ENCODE measurements at places on chromosomes 5 and 9.

- no peak for DNase-seq
Observed at GRCh38 chr9:93952119-93952783, 2.9 kb downstream of the BARX1 start.

GRCh38 chr9:4678679-4679267 is 596 bp upstream of the CDC37L1 start:
- DNase-seq, result peak; percentile 18

DNA sequence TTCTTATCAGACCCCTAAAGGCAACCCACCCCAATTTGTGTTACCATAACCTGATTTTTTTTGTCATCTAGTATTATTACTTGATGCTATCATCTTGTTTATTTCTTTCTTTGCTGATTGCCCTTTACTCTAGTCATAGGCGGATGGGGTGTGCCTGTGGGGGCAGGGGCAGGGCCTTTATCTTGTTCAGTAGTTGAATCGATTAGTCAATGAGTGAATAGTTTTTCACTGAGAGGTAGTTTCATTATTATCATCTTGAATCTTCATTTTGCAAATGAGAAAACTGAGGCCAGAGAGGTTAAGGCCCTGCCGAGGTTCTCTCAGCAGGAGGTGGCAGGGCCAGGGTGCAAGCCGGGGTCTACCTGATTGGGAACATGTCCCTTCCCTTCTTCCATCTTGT is 9.4 kb upstream of the GM2A start:
- no peak for DNase-seq

- no peak for DNase-seq
Observed at GRCh38 chr9:124066783-124067577, 55.4 kb downstream of the LHX2 start.

DNA sequence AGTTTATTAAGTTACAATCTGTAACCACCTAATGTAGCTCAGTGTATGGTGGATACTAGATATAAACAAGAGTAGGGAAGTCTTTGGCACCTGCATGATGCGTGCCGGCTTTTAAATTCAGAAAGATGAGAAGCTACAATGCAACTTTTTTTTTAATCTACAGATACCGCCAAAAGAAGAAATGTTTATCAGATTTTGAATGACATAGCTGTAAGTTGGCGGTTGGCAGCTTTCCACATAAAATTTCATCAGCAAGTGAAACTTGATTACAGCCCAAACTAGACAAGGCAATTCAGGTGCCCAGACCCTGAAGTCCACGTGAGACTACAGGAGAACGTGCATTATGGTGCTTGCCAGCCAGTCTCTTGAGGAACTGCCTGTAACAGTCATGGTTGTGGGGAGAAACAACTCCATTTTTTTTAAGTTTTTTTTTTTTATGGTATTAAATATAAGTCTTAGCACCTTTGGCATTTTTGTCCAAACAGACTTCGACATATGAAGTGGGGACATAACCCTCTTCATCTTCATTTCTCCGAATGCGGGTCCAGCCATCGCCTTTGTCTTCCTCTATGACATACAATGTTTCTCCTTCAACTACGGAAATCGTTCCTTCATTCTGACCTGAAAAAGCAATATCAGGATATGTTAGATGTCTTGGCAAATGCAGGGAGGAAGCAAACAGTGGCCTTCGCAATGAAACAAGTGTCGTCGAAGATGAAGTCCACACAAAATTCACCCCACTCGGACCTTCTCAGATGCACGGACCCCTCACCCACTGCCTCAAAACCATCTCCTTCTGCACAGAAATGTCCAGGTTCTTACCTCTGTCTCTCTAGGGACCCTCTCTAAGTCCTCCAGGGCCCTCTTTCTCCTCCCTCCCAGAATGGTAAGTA is 60.4 kb downstream of the USP20 start:
- no peak for DNase-seq

GRCh38 chr9:5857928-5858327 is 25.0 kb upstream of the ERMP1 start:
- no peak for DNase-seq

DNA sequence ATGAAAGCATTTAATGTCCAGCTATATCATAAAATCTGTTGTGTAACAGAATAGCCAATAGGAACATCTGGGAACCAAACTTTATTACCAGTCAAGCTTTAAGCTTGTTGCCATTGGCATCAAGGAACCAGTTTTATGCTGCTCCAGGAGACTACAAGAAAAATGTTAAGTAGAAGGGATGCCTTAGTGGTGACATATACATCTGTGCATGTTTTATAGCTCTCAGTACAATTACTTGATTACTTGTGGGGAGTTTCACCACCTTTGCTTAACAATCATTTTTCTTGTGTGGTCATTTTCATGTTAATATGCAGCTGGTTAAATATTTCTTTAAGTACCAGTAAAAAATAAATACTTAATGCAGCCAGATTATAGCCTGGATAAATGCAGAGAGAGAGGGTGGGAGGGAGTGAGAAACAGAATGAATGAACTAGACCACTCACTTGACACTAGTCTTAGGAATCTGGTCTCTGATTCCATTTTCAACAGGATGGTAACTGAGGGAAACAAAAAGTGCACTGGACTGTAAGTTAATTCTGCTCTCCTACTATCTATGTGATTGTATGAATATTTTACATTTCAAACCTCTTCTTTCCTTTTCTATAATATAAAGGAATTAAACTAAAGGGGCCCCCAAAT is 35.7 kb upstream of the LURAP1L start:
- DNase-seq, result no peak

- no peak for DNase-seq
Observed at GRCh38 chr5:136021016-136021405, 7.8 kb upstream of the TGFBI start.

DNA sequence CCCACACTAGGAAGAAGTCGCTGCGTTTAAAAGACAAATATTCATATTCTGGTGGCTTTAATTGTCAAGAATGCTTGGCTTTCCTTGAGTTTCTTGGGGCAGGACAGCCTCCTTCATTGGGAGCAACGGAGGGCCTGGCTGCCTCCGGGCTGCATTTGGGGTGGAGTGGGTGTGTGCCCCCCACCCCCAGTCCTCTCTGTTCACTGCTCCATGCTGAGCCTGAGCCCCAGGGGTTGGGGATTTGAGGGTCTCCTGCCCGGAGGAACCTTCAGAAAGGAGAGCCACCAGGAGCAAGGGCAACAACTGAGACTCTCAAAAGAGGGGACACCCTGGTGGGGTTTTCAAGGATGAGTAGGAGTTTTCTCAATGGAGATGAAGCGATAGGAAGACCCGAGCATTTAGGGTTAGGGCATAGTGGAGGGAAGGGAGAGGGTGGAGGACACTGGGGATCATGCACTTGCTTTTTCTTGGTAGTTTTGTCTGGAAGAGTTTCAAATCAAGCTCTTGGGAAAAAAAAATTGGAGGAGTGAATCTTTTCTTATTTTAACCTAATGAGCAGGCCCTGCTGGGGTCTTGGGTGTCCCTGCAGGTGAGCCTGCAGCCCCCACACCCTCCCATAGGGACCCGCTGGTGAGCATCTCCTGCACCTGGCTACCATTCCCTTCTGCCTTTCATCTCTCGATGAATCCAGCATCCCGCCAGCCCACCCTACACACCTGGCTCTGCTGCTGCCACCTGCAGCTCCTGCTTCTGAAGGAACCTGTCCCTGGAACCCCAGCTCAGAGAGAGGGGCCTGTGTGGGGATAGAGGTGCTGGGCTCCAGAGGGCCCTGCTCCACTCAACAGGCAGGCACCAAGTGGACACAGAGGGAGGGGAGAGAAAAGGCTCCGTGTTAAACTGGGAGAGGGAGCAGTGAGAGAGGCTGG is 4.1 kb downstream of the SLC6A19 start:
- DNase-seq, result no peak

DNA sequence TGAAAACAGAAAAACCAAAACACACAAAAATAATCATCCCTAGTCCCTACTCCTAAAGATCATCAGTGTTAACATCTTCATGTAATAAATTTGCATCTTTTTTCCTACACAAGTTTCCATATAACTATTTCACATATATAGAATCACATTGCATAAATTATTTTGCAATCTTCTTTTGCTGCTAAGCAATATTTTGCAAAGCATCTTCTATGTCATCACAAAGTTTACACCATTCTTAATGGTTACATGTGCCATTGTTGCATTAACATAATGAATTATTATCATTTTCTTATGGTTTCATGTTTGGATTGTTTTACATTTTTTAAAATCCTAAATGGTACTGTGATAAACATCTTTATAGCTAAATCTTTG is 17.8 kb downstream of the SH3TC2 start:
- DNase-seq, result no peak

- DNase-seq, result no peak
Observed at GRCh38 chr9:89757776-89758528, 153.1 kb downstream of the GADD45G start.

Measured in D341Med (cell line).